ENCODE measurements at places on chromosomes 3 and 15.
A peak's percentile ranks its signal among the peaks of the same experiment; 100 is the strongest.

DNA sequence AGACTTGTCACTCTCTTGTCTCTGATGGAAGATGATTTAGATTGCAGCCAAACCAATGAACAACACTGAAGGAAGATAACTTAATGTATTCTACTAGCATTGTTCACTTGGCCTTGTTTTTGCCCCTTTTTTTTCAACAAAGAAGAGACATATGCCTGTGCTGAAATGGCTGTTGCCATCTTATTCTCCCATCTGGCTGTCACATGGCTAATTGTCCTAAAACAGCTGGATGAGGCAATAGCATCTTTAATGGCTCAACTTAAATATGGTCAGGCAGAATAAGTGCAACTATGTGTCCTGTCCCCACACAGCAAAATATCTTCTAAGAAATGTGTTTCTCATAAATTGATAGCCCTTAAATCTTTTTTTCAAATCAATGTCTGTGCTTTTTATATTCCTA, 576.9 kb downstream of the TUSC7 start:
- DNase-seq: no peak

DNA sequence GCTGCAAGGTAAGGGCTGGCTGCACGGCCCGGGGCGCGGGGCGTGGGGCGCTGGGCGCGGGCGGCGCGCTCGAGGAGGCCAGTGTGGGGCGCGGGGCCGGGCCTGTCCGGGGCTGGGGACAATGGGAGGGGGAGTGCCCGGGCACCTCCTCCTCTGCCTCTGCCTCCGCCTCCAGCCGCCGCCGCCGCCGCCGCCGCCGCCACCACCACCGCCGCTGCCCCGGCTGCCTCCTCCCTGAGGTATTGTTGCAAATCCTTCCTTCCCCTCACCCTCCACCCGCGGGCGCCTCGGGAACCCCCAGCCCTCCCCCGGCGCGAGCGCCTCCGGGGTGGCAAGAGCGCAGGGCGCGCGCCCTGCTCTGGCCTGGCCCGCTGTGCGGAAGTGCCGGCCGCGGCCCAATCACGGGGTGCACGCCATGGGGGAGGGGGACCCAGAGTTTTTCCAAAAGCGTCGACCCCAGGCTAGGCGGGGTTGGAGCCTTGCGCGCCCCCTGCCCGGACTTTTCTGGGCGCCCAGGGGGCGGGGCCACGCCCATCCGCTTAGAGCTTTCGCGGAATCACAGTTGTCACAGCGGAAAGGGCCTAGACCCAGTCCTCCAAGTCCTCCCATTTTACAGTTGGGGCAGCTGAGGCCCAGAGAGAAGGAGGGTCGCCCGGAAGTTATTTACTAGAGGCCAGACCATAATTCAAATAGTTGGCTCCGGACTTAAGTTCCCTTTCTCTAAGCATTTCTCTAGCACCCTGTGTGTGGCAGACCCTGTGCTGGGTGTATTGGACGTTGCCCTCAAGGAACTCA, at the start of gene LPP:
Gene LPP (plus strand): TSS at position 144 of the 795 bp plus-strand sequence. CDS start 251,964 bp downstream, outside the sequence.
- peak; percentile 94 for DNase-seq

DNA sequence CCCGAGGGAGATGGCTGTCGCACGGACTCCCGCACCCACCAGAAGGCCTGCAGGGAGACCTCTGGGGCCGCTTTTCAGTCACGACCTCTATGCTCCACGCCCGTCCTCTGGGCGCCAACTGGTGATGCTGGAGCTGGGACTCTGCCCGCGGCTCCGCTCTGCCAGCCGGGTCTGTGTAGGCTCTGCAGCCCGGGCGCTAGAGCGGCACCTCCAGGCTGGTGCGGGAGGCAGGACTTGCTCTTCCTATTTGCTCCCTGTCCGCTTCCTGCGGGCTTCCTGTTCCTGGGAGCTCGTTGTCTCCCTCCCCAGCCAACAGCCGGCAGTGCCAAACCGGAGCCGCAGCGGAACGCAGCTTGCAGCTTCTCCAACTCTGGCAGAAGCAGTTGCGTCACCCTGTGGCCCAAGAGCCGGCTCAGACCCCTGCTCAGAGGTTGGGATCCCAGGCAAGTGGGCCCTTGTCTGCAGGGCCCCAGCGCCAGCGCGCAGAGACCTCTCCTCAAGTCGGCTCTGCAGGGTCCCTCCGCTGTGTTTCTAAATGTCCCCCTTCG, 285.9 kb downstream of the XXYLT1 start:
- peak; percentile 95 for DNase-seq

DNA sequence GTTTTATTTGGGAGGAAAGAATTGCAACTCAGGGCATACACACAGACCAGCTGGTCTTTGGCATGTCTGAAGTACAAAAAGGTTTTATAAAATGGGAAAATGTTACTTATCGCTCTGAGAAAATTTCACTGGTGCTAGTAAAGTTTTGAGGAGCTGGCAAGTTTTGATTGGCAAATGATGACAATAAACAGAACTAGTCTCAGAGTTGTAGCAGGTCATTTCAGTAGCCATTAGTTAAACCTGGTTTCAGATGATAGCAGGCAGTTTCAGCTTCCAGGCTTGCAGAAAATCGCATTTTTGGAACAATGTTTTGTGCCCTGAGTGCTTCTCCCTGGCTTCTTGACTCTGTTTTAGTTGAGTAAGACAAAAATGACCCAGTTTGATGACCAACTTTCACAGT, 10.7 kb downstream of the B2M start:
- DNase-seq: no peak

DNA sequence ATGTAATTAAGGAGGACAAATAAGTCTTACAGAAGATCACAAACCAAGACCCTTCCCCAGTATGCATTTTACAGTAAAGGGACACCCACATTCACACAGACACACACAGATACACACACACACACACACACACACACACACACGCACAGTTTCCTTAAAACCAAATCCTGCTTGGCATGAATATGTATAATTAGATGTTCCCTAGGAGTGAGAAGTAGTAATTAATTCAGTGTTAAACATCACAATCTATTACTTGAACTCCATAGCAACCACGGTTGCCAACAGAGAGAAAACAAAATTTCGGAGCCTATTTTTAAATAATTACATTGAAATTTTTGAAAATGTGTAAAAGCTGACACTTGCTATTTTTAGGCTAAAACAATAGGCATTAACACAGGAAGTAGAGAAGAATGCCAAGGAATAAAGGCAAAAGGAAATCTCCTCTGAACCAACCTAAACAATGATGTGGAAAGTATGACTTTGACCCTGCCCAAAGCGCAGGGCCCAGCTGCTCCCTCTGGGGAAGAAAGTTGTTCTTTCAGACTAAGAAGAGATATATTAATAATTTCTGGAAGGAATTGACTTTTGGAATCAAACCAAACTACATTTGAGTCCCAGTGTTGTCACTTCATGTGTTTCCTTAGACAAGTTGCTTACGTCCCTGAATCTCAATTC, 215.3 kb downstream of the CPNE4 start:
- DNase-seq: no peak

DNA sequence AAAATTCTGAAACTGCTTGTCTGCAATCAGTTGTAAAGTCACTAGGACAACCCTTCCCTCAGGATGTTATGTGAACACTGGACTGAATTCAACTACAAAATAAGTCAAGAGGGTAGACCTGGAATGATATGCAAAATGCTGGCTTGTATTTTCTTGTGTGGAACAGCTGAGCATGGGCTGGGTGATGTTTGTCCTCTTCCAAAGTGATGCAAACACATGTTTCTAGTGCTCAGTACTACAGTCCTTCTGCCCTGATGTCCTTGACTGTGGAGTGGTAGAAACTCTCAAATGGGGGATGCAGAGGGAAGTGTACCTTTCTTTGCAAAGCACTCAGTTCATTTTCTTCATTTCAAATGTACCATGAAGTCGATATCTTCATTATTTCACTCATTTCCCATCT, 258.6 kb downstream of the THSD4 start:
- no peak for DNase-seq

DNA sequence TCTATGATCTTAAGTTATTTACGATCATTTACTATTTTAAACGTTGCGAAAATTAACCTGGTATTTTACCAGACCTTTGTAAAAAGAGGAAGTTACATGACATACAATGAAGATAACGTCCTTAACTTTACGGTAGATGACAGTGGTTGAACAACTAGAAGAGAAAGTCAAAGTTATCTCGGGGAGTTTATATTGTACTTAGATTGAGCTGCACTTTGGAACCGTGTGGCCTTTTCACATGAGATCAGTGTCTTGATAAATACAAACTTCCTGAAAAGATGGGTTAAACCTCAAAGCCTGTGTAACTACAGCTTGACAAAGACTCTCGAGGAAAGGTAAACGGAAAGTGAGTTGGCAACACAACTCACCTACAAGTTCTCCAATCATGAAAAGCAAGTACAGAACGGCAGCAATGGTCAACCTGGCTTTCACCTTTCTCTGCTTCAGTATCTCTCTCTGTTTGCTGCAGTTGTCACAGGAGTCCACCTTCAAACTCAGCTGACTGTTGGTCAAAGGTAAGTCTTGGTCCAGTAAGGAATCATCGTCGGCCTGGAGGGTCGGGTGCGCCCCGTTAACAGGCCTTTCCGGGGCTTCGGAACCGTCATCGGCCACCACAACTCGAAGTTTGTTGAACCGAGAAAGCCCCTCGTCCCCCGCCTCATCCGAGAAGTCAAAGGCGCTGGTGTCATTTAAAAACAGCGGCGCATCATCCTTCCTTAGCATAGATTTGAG, 793 bp downstream of the SLC30A4 start:
- no peak for DNase-seq

DNA sequence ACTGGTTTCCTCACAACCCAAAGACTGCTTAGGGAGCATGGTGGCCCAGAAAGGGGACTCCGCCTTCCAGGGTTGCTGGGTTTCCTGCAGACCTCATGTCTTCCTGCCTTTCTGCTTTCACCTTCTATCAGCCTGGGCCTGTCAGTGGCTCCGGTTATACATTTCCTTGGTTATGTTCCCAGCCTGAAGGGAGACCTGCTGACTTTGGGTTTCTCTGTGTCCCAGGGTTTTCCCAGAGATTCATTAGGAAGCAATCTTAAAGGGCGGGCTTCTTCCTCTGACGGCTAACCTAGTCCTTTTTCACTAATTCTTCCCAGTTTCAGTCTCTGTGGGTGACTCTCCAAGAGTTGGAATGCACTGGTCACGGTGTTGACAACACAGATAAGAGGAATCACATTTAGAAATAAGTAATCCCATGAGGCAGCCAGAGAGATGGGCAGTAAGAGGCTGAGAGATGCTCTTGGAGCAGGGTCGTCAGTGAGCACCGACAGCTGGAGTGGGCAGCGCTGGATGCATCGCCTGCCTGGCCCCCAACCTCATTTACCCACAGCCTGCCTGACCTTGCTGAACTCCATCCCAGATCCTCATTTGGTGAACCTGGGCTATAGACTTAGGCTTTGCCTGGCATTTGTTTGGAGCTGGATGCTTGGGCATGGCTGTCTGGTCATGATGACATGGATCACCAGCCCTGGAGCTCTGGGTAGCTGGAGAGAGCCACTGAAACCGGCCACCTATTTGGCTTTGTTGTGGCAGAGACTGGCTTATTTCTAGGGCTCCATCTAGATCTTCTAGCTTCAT, 10.0 kb upstream of the EHD4 start:
- DNase-seq: no peak

- no peak for DNase-seq
Measured at GRCh38 chr3:151174351-151174750, 28.7 kb downstream of the GPR171 start.

DNA sequence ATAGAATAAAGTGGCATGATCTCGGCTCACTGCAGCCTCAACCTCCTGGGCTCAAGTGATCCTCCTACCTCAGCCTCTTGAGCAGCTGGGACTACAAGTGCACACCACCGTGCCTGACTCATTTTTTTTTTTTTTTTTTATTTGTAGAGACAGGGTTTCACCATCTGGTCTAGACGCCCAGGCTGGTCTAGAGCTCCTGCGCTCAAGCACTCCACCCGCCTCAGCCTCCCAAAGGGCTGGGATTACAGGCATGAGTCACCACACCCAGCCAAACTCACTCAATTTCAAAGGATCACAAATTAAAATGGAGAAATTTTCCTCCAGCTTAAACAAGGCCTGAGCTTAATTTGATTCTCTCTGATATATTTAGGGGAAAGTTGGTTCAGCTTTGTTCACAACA, 27.3 kb upstream of the NMB start:
- DNase-seq: peak; percentile 60

DNA sequence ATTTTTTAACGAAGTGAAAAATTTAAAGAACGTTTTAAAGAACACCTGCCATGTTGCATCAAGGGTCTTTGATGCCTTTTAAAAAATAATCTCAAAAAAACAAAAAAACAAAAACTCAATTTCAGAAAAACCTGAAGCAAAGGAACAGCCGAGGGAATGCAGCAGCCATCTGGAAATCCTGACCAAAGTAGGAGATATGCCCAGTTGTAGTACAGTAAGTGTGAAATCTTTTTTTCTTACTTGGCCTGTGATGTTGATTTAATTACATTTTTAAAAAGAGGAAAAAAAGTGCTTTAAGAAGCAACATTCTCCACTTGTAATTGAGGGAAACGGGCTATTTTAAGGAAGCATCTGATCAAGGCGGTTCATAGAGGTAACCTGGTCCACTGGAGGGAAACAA, 213.7 kb upstream of the GAP43 start:
- no peak for DNase-seq

- DNase-seq: no peak
Measured at GRCh38 chr3:18135060-18135814, 289.9 kb downstream of the SATB1 start.

DNA sequence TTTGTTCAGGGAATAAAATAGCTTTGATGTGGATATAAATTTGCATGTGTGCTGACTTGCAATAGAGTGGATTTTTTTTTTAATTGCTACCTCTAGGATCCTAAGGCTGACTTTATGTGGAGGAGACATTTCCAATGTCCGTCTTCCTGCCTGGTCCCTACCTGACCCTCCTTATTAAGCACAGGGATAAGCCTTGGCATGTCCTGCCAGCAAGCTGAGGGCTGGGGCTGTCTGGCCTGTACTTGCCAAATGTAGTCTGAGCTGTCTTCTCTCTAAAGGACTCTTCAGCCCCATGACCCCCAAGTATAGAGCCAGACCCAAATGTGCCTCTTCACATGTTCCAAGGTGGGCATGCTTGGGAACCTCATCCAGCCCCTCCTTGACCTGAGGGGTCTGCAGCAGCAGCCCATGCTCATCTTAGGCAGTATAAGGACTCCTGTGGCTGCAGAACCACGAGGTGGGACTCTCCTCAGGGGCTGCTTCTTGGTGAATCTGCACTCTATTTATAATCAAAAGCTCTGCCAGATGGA, 88.8 kb downstream of the CACNA1D start:
- no peak for DNase-seq

GRCh38 chr3:28906561-28907310, 374.1 kb upstream of the RBMS3 start:
- DNase-seq: no peak

DNA sequence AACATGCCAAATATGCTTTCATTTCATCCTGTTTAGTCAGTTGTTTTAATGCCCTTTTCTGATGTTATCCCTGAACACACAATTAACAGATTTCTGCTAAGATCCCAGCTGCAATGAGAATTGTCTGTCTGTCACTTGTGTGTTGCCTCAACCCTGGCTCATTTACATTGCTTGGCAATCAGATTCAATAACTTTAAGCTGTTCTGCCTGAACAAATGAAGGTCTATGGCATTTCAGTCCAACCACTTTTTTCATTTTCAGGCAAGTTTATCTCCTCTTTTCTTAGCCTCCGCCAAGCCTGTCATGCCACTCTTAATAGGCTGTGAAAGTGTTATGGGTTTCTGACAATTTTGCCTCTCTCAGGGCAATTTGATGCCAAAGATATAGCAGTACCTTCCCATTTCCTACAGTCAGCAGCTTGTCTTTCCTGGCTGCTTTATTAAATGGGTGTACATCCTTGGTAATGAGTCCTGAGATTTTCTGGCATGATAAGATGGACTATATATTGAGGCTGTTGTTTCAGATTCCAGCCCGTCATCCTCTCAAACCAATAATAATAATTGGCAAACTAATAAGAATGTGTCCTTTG, 68.7 kb upstream of the ADAMTS9 start:
- no peak for DNase-seq
